ENCODE measurements at places on chromosomes 2 and 18. TPM values are rescaled to one million over a fixed set of nuclear protein-coding genes. Genes with fewer than 3 reads are reported as not detected.

CIB4 gene
- total RNA-seq = not detected

NEUROD1 gene
- not detected for total RNA-seq

SPDYA gene
- total RNA-seq = 1.2 TPM

TMEFF2 gene
- 0.09 TPM for total RNA-seq

KATNAL2 gene
- total RNA-seq = 4.2 TPM

LHCGR gene
- total RNA-seq = not detected

KLHL30 gene
- total RNA-seq = not detected

ATP9B gene
- total RNA-seq = 28.1 TPM

SLC11A1 gene
- 0.09 TPM for total RNA-seq

CCDC150 gene
- total RNA-seq = 14.8 TPM

DNA sequence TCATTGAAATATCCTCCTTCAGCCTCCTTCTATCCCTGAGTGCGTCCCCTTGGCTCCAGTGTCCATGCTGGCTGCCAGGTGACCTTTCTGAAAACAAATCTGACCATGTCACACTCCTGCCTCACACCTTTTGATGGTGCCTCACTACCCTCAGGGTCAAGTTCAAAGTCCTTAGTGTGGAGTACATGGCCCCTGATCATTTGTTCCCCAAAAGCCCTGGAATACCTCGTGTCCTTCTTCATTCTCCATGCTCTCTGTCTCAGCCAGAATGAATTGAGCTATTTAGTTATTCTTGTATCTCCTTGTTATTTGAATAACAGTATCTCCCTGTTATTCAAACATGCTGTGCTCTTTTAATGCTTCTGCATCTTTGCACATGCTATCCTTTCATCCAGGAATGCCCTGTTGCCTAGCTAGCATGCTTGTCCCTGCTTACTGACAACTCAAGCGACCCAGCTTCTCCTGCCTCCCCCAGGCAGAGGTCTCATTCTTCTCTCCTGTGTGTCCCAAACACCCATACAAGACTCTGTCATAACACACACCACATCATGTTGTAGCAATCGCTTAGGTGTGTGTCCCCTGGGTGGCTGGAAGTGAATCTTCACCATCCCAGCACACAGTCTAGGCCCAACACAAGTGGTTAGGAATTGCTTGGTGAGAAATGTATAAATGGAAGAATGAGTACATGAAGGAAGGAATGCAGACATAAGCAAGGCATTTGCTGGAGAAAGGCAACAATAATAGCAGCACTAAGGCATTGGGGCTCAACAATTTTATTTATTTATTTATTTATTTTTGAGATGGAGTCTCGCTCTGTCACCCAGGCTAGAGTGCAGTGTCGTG lies 144.0 kb downstream of the DDX1 start:
- DNase-seq = no peak
- H3K27me3 ChIP-seq = peaks cover 78% of the 10 kb centered on the region
- H3K36me3 ChIP-seq = no peaks in the 10 kb centered on the region
- no peak overlapping the region for H3K4me3 ChIP-seq
- peaks cover 7% of the 10 kb centered on the region for H3K4me1 ChIP-seq
- H3K27ac ChIP-seq = no peak overlapping the region

GRCh38 chr2:148699830-148700229 lies 55.3 kb downstream of the EPC2 start:
- peaks cover 68% of the 10 kb centered on the region for H3K36me3 ChIP-seq
- DNase-seq = no peak
- H3K27me3 ChIP-seq = no peaks in the 10 kb centered on the region
- no peak overlapping the region for H3K27ac ChIP-seq
- H3K4me1 ChIP-seq = no peaks in the 10 kb centered on the region

- no peak overlapping the region for H3K4me3 ChIP-seq
- no peaks in the 10 kb centered on the region for H3K4me1 ChIP-seq
- no peak for DNase-seq
Measured at GRCh38 chr2:150689590-150689989, 202.1 kb upstream of the RND3 start.

DNA sequence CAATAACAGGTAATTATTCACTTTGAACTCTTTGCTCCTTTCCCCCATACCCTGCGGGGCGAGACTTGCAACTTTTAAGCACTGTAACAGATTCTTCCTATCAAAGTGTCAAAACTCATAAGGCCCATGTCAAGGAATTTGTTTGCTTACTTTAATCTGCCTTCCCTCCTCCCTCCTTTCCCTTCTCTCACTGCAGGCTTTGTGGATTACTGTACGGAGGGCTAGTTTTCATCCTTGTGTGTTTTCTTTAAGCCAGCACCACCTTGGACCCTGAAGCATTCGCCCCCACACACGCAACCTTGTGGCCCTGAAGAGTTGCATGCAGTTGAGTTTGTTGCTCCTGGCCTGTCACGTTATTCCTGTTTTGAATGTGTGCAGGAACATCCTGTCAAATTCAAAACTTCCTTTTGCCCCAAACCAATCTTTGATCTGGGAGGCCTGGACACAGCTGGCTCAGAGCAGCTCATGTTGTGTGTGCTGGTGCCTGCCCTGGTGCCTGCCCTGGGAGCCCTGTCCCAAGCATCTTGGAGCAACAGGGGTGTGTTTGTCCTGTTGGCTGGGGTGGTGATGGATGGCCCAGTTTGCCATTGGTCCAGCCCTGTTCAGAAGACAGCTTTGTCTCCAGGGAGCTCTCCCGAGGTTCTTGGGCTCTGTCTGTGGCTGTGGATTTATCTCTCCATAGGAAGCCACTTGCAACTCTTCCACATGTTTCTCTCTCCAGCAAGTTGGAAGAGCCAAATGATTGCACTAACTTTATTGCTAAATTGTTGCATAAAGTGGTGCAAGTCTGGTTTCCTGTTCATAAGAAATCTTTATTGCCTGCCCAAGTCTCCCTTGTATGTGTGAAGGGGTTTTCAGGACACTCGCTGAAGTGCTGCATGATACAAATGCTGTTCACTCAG lies 199.6 kb downstream of the VAPA start:
- DNase-seq = no peak
- no peak overlapping the region for H3K4me3 ChIP-seq
- H3K27ac ChIP-seq = no peak overlapping the region
- no peaks in the 10 kb centered on the region for H3K4me1 ChIP-seq
- H3K27me3 ChIP-seq = no peaks in the 10 kb centered on the region

GRCh38 chr2:19667085-19667484 lies 234.7 kb downstream of the TTC32 start:
- H3K27ac ChIP-seq = no peak overlapping the region
- H3K4me3 ChIP-seq = no peak overlapping the region
- H3K27me3 ChIP-seq = no peaks in the 10 kb centered on the region

- DNase-seq = no peak
- no peaks in the 10 kb centered on the region for H3K4me1 ChIP-seq
- no peak overlapping the region for H3K27ac ChIP-seq
- no peak overlapping the region for H3K4me3 ChIP-seq
Measured at GRCh38 chr2:132515010-132515409, 98.4 kb downstream of the GPR39 start.

GRCh38 chr18:57921708-57922107 lies 118.6 kb upstream of the ATP8B1 start:
- DNase-seq = no peak
- H3K36me3 ChIP-seq = no peaks in the 10 kb centered on the region
- H3K4me1 ChIP-seq = no peaks in the 10 kb centered on the region
- H3K27me3 ChIP-seq = no peaks in the 10 kb centered on the region
- no peak overlapping the region for H3K27ac ChIP-seq

DNA sequence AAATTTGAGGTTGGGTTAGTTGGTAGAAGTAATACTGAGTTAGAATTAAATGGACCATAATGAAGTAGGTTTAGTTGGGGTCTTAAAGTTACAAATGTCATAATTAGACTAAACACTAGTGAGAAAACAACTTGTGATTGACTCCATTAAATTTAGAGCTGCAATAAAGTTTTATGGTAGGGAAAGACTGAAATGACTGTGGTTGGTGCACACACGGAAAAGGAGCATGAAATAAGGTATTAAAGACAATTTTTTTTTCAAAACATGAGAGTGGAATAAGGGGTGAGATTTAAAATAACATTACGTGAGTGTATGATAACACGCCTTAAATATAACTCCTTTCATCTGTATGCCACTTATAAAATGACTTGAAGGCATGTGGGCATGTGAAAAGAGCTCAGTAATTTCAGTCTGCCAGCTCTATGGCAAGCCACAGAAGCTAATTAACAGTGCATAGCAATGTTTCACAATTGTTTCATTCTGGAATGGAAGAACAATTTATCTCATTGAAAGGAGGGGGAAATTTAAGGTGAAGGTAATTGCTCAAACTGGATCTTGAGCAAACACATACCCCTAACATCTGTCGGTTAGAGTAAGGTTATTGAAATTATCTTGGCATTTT lies 1.4 kb downstream of the FRZB start:
- H3K27ac ChIP-seq = no peak overlapping the region
- no peaks in the 10 kb centered on the region for H3K27me3 ChIP-seq
- H3K4me1 ChIP-seq = peaks cover 19% of the 10 kb centered on the region

GRCh38 chr2:215460682-215461382 lies 25.0 kb upstream of the FN1 start:
- H3K4me1 ChIP-seq = no peaks in the 10 kb centered on the region
- no peak for DNase-seq
- no peaks in the 10 kb centered on the region for H3K27me3 ChIP-seq
- no peak overlapping the region for H3K4me3 ChIP-seq
- no peak overlapping the region for H3K27ac ChIP-seq
- H3K36me3 ChIP-seq = no peaks in the 10 kb centered on the region

- DNase-seq = peak; percentile 79
- peak overlapping the region; percentile 32 for H3K4me3 ChIP-seq
- no peaks in the 10 kb centered on the region for H3K36me3 ChIP-seq
- no peaks in the 10 kb centered on the region for H3K27me3 ChIP-seq
- peaks cover 8% of the 10 kb centered on the region for H3K4me1 ChIP-seq
- peak overlapping the region; percentile 48 for H3K27ac ChIP-seq
Measured at GRCh38 chr2:42141687-42142546, 27.2 kb upstream of the EML4 start.

GRCh38 chr18:13227910-13228309 lies 9.3 kb downstream of the LDLRAD4 start:
- H3K4me3 ChIP-seq = no peak overlapping the region
- no peaks in the 10 kb centered on the region for H3K4me1 ChIP-seq
- no peak for DNase-seq
- no peak overlapping the region for H3K27ac ChIP-seq
- H3K36me3 ChIP-seq = no peaks in the 10 kb centered on the region

- no peak overlapping the region for H3K27ac ChIP-seq
- H3K4me3 ChIP-seq = no peak overlapping the region
- no peaks in the 10 kb centered on the region for H3K36me3 ChIP-seq
- no peaks in the 10 kb centered on the region for H3K4me1 ChIP-seq
Measured at GRCh38 chr18:38174594-38174993, 609.0 kb upstream of the CELF4 start.

GRCh38 chr2:86021396-86022378 lies 84.0 kb downstream of the POLR1A start:
- no peak overlapping the region for H3K27ac ChIP-seq
- no peaks in the 10 kb centered on the region for H3K4me1 ChIP-seq
- DNase-seq = peak; percentile 67
- H3K4me3 ChIP-seq = no peak overlapping the region

DNA sequence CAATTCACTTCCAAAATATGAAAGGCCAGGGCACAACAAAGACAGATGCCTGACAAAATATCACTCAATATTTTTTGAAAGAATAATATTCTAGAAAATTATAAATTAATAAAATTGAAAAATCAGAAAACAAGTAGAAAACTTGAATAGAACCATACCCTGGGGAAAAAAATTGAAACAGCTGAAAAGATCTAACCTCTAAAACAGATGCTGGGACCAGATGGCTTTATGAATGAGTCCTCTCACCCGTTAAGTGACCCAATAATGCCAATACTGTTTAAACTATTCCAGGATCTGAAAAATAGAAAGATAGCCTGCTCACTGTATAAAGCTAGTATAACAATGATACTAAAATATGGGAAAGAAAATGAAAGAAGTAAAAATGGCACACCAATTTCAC lies 322.3 kb upstream of the VWC2L start:
- H3K27ac ChIP-seq = no peak overlapping the region
- H3K36me3 ChIP-seq = no peaks in the 10 kb centered on the region
- H3K27me3 ChIP-seq = no peaks in the 10 kb centered on the region
- no peaks in the 10 kb centered on the region for H3K4me1 ChIP-seq
- no peak for DNase-seq
- H3K4me3 ChIP-seq = no peak overlapping the region

- H3K4me3 ChIP-seq = no peak overlapping the region
- no peak for DNase-seq
- no peaks in the 10 kb centered on the region for H3K27me3 ChIP-seq
- H3K4me1 ChIP-seq = no peaks in the 10 kb centered on the region
- H3K36me3 ChIP-seq = no peaks in the 10 kb centered on the region
Measured at GRCh38 chr2:173680574-173680973, 284.6 kb downstream of the SP3 start.

DNA sequence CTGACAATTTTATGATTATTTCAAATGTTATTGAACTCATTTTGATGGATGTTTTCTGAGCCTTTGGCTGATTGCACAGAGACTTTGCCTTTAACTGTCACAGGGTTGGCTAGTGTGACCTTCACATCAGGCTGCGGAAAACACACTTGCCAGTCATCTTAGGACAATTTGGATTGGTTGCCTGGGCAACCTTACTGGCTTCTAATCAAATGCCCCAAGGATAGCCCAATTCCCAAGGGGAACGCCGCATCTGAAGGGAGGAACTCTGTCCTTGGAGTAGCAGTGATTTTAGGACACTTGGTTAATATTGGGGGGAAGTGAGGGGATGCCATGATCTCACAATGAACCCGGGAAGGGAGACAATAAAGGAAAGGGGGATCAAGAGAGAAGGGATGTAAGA lies 29.5 kb downstream of the OSBPL6 start:
- no peak overlapping the region for H3K27ac ChIP-seq
- H3K4me1 ChIP-seq = no peaks in the 10 kb centered on the region
- H3K27me3 ChIP-seq = peaks cover 78% of the 10 kb centered on the region
- no peak overlapping the region for H3K4me3 ChIP-seq

DNA sequence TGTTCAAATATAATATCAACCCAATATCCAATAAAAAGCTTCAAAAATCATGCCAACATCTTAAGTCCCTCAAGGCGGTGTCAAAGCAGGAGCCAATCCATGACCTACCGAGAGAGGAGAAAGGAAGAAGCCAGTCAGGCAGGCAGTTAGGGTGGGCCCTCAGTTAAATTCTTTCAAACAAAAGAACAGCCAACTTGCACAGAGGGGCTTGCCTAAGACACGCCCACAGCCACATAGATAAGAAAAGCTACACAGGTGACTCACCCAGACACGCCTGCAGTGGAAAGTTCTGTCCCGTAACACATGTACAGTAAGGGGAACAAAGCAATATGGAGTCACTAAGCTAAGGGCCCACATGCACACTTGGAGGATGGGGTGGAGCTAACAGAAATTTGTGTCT lies 61.3 kb downstream of the SP110 start:
- H3K27ac ChIP-seq = no peak overlapping the region
- H3K36me3 ChIP-seq = no peaks in the 10 kb centered on the region
- no peak for DNase-seq
- H3K4me1 ChIP-seq = no peaks in the 10 kb centered on the region
